ENCODE measurements at places on chromosomes 11 and 22.

DNA sequence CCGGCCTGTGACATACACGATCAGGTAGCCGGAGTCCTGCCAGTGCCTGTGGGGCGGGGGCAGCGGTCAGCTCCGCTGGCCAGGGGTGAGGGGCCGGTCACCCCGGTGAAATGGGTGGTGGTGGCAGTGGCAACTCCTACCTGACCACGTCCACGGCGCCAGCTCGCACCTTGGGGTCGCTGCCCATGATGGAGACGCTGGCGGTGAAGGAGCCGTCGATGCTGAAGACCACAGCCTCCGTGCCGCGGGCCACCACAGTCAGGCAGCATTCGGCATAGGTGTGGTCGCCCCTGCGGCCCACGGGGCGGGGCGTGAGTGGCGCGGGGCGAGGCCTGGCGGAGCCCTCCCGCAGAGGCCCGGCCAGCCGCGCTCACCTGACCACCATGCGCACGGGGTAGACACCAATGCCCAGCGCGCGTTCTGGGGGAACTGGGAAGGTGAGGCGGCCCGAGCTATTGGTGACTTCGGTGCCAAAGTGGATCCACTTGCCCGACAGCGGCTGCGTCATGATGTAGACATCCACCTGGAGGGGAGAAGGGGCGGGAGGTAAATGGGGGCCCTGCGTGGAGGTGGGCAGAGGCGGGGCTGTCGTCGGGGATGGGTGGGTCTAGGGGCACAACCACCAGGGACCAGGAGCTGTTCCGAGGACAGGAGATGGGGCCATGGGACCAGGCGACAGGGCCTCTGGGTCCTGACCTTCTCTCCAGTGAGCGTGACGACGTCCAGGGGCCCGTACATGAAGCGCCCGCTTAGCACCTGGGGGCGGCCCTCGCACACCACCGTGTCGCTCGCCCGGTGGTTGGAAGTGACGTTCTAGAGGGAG is 10.9 kb downstream of the AIP start:
- DNase-seq = no peak

- DNase-seq = no peak
Observed at GRCh38 chr11:32861850-32862577, 30.6 kb upstream of the QSER1 start.

- DNase-seq = peak; percentile 38
Observed at GRCh38 chr11:83092488-83093384, 21.0 kb upstream of the RAB30 start.

DNA sequence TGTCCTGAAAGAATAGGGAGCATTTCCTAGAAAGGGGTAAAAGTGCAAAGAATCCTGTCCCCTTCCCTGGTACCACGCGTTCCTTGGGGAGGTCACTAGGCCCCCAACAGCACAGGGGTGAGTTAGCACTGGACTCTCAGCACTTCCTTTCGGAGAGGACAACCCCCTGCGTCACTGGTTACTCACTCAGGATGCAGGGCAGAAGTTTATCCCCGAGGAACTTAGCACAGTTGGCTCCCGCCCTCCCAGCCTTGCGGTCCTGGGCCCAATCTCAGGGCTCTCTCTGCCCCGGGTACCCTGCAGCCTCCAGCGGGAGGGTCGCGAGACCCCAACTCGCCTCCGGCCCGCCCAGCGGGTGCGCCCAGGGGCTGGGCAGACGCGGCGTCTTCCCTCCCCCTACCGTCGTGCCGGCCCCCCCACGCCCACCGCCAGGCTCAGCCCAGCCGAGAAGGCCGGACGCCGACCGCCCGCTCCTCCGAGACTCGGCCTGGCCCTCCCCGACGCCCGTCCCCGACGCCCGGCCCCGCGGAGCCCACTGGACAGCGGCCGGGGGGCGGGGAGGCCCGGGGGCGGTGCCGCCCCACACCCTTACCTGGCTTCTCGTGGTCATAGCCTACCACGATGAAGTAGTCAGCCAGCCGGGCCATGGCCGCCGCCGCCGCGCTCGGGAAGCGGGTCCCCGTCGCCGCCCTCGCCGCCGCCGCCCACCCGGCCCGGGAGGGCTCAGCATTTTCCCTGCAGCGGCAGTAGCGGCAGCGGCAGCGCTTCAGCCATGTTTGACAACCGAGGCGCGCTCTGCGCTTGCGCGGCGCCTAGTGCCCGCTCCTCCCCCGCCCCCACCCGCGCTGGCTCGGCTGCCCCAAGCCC is at the start of gene SBF2:
SBF2 (minus strand) TSS at position 797 of the 867 bp plus-strand sequence; CDS start at position 647, 150 bp downstream.
- peak; percentile 80 for DNase-seq

DNA sequence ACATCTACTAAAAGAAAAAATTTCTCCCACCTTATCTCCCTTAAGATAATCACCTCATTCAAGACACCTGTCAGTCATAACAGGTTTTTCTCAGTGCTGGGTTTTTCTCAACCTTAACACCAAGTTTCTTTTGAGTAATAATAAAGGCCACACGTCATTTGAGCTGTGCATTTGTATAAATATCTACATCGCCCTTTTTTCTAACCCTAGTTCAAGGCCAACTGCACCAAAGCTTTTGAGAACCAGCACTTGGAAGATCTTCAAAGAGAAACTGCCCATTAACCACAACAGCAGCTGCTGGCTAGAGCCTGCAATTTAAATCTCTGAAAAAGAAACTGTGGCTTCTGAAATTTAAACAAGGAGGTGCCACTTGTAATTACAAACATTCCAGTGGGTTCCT is 6.9 kb downstream of the CADM1 start:
- no peak for DNase-seq

GRCh38 chr11:121321614-121322243 is 29.2 kb downstream of the SC5D start:
- no peak for DNase-seq

DNA sequence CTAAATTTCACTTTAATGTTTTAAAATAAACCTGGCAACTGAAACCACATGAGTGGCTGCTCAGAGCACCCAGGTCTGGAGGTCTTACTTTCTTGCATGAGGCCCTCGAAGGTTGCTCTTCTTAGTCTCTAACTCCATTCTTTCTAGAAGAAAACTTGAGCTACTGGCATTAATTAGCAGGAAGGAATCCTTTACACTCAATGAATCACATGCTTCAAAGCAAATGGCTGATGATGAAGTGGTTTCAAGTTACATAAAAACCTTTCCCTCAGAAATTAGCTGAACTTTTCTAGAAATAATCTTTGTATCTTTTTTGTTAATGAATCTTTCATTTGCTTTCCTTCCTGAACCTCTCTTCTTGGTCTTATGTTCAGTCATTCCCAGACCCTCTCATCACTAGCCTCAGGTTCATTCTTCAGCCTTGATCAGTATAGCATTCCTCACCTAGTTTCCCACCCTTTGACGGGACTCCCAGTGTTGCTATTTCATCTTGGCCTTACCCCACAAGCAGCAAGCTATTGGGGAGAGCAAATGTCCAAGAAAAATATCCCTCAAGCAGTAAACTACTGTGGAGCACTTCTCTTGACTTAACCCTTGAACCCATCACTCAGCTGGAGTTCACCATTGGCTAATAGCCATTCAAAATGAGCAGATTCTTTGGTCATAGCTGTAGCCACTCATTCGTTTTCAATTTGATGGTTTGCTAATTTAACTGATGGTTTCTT is 75.1 kb downstream of the INSC start:
- no peak for DNase-seq

GRCh38 chr11:99555486-99555885 is 534.7 kb downstream of the CNTN5 start:
- DNase-seq = no peak

- DNase-seq = no peak
Observed at GRCh38 chr11:103594283-103594682, 442.2 kb upstream of the DDI1 start.

DNA sequence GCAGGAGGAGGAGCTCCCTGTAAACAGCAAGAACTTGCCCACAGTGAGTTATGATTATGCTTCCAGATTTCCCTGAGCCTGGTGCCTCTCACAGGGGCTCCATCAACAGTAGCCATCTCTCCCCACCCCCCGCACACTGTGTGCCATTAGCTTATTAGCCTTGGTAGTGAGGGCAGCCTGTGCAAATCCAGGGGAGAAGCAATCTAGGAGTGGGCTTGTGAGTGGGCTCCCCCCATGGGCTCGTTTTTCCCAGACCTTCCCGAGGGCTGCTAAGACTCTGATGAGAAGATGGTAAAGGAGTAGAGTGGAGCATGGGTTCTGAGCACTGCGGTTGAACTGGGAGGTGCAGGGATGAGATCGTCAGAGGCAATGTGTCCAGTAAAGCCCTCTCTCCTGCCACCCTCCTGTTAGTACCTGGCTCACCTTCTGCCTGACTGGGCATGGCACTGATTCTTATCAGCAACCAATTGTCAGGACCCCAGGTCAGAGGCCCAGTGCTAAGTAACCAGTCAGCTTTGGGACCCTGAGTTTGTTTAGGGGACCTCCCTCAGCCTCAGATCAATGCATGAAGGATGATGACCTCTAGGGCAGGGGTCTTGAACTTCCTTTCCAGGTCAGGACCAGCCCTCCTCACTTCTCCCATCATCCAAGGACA is 38.4 kb upstream of the TP53I11 start:
- no peak for DNase-seq
